ENCODE measurements at places on chromosomes 1 and 21. TPM values are rescaled to one million over a fixed set of nuclear protein-coding genes. Genes with fewer than 3 reads are reported as not detected.

GRCh38 chr1:234221601-234222000 lies 151.7 kb upstream of the COA6 start:
- DNase-seq: no peak
- 0 out of 2 replicates have a peak, but pooled peaks cover 3% of the 10 kb centered on the region for H3K27me3 ChIP-seq
- no peaks in the 10 kb centered on the region for H3K4me1 ChIP-seq
- H3K27ac ChIP-seq: no peak overlapping the region

DNA sequence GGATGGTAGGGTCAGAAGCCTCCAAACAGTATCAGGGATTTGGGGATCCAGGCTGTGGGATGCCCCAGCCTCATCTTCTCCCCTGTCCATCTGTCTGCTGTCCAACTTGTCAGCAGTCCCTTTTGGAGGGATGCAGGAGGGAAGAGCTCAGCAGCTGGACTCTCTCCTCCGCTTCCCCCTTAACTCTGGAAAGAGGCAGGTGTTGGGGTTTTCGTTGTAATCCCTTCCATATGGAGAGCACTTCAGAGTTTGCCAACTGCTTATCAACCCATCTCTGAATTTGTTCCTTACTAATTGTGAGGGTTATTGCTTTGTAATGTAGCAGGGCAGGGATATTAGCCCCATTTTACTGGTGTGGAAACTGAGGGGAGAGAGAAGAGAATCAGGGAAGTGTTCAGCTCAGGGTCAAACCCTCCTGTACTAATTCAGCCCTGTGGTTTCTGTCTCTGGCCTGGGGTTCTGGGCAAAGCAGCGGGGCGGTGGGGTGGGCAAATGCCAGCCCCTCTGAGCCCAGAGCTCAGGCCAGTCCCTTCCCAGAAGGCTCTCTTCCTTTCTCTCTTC lies 3.2 kb downstream of the CITED4 start:
- no peak for DNase-seq
- no peak overlapping the region for H3K4me3 ChIP-seq
- no peaks in the 10 kb centered on the region for H3K36me3 ChIP-seq

- H3K4me1 ChIP-seq: no peaks in the 10 kb centered on the region
- H3K4me3 ChIP-seq: no peak overlapping the region
- H3K27ac ChIP-seq: no peak overlapping the region
- no peak for DNase-seq
- H3K27me3 ChIP-seq: 0 out of 2 replicates have a peak, but pooled peaks cover 10% of the 10 kb centered on the region
These were observed 117.8 kb downstream of the HHAT start for GRCh38 chr1:210446479-210446878.

FCGR1A gene
- not detected for total RNA-seq

CADM3 gene
- total RNA-seq: not detected

All from GM23248 (cell line).